Activated naive CD4-positive, alpha-beta T cell treated with anti-CD3 and anti-CD28 coated beads, Interleukin-2, amount 50 U/mL, for 72 hours (primary cell): ENCODE measurements at places on chromosomes 1 and 21.

DNA sequence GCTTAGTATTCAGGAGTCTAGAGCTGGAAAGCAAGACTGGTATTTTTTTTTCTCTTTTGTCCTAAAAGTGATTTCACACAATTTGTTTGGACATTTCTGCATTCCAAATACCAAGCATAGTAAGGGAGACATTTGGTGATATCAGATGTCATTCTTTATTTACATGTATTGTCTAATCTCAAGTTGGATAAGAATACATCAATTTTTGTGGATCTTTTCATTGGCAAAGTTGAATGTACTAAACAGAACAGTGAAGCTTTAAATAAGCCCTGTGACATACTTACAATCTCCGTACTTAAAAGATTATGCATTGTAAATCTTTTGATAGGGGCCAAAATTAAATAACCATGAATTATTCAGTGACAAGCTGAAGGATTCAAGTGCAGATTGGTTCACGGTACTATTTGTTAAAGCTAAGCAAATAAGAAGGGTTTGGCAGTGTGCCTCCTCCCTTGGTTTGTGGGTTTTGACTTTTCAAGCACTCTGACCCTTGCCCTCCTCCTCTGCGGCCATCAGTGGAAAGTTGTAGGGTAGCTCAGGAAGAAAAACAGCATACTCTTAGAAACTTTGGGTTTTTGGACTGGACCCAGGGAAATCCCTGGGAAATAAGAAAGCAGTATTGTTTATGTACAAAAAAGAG lies 663.7 kb downstream of the ADGRL2 start:
- no peak for DNase-seq

- no peak for DNase-seq
These were observed 47.6 kb downstream of the MATN1 start for GRCh38 chr1:30675761-30676160.

DNA sequence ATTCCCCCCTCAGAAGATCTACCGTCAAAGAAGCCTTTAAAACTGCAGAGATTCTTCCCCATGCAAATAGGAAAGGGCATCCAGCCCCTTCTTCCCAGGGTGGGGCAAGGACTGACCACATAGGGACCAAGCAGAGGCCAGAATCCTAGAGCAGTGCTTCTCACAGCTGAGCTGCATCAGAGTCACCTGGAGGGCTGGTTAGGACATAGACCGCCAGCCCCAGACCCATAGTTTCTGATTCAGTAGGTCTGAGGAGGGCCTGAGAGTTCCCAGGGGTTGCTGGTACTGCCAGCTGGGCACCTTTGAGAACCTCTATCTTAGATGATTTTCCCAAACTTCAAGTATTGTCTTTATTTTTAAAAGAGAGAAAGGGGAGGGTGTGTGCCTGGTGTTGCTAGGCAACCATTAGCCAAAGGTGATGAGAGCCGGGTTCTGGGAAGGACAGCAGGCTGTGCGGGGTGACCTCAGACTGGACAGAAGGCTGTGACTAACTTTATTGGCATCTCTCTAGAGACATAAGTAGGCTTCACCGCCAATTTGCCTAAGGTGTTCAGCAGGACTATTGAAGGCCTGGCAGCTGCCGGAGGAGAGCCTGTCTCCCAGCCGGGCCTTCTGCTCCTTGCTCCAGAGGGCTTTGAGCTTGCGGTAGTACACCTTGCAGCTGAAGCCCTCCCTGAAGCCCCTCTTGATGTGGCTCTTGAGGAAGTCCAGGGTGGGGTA lies 3.0 kb downstream of the SPATA46 start:
- no peak for DNase-seq

GRCh38 chr1:172940174-172940855 lies 110.4 kb downstream of the TNFSF18 start:
- no peak for DNase-seq

DNA sequence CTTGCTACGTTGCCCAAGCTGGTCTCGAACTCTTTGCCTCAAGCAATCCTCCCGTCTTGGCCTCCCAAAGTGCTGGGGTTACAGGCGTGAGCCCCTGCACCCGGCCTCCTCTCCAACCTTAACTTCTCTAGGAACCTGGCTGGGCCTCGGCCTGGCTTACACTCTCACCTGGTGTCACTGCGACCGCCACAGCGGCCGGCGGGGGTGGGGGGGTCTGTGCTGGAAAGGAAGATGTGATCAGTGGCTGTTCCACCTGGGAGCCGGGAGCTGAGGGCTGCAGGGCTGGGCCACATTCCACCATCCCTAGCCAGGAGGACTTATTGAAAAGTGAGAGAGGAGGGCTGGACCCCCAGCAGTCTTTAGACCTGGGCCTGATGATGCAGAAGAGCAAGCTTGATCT lies 48.6 kb downstream of the HSPG2 start:
- no peak for DNase-seq

GRCh38 chr1:116540088-116540487 lies 30.7 kb downstream of the CD58 start:
- DNase-seq: no peak

DNA sequence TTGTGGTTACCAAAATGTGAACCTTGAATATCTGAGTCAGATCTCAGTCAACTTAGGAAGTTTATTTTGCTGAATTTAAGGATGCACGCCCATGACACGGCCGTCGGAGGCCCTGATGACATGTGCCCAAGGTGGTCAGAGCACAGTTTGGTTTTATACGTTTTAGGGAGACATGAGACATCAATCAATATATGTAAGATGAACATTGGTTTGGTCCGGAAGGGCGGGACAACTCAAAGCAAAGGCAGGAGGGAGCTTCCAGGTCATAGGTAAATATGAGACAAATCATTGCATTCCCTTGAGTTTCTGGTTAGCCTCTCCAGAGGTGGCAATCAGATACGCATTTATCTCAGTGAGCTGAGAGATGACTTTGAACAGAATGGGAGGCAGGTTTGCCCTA lies 1.0 kb upstream of the PRMT2 start:
- no peak for DNase-seq

GRCh38 chr1:113456967-113457366 lies 66.7 kb downstream of the MAGI3 start:
- no peak for DNase-seq

GRCh38 chr21:17903029-17903806 lies 84.1 kb upstream of the C21orf91 start:
- no peak for DNase-seq

GRCh38 chr21:44933199-44933917 lies 6.5 kb upstream of the SLX9 start:
- no peak for DNase-seq

DNA sequence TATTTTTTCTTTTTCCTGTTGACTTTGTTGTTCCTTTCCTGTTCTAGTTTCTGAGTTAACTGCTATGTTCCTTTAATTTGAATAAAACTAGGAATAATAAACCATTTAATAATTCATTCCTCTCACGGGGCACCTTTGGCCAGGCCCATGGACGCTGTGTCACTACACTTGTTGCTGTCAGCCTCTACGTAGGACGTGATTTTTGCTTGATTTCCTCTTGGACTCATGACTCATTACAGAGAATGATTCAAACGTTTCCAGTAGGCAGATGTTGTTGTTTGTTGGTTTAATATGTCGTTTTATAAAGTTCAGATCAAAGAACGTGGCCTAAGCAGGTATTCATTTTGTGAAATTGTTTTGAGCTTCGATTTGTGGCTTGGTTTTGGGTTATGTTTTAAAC lies 9.1 kb upstream of the SLC19A1 start:
- peak; percentile 55 for DNase-seq

DNA sequence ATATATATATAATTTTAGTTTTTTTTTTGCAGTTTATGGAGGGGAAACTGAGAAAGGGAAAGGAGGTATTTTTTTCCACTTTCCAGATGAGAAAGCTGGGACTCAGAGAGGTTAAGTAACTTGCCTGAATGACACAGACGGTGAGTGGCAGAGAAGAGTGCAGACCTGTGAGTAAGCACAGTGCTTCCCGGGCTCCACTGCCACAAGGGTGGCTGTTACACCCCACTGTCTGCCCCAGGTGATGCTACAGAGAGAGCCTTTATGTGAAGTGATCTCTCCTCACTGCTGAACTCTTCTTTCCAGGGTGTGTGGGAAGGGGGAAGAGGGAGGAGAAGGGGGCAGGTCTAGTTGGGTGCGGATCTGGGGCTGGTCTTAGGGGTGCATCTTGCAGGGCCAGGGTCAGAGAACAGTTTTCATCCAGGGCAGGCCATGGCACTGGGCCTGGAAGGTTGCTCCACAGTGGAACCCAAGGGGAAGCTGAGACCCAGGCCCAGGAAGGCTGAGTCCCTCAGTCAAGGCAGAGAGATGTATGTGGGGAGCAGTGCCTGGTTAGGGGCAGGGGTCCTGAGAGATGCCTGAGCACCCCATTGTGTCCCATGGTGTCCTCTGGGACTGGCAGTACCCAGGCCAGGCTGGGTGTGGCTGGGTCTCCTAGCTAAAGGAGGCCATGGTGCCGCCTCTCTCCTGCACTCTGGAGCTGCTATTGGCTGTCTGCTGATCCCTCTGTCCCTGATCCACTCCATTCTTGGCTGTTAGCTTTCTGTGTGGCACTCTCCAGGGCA lies 357.5 kb downstream of the PTPRU start:
- no peak for DNase-seq

GRCh38 chr1:25784575-25785051 lies 15.4 kb upstream of the SELENON start:
- no peak for DNase-seq

DNA sequence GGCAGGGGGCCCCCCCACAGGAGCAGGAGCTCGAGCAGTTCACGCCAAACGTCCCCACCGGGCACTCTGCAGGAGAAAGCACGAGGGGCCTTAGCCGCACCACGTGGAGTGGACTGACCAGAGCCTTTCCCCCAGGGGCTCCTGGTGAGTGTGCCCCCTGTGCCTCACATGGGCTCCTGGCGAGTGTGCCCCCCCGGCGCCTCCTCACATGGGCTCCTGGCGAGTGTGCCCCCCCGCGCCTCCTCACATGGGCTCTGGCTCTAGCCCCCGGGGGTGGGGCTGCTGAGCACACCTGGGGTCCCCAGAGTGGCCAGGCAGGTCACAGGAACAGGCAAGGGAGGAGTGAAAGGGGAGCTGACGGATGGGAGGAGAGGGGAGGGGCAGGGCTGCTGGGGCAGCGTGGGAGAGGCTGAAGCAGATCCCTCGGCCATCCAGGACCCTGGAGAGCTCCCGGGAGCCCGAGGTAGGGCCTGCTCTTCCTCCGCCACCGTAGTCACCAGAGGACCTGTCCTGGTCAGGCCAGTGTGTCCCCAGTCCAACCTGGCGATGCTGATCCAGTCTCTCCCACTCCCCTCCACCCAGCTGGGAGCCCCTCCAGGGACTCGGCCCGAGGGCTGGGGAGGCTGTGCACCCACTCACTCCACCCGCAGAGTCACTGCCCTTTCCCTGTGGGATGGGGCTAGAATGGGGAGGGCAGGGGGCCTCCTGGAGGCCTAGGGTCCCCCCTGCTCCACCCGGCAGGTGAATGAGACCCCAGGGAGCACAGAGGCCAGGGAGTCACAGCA lies 47.6 kb downstream of the ARHGEF16 start:
- DNase-seq: no peak

GRCh38 chr1:180672505-180672904 lies 40.7 kb downstream of the XPR1 start:
- no peak for DNase-seq

GRCh38 chr1:15305468-15305770 lies 58.4 kb downstream of the FHAD1 start:
- no peak for DNase-seq

GRCh38 chr1:197572169-197572568 lies 203.1 kb downstream of the DENND1B start:
- DNase-seq: no peak

DNA sequence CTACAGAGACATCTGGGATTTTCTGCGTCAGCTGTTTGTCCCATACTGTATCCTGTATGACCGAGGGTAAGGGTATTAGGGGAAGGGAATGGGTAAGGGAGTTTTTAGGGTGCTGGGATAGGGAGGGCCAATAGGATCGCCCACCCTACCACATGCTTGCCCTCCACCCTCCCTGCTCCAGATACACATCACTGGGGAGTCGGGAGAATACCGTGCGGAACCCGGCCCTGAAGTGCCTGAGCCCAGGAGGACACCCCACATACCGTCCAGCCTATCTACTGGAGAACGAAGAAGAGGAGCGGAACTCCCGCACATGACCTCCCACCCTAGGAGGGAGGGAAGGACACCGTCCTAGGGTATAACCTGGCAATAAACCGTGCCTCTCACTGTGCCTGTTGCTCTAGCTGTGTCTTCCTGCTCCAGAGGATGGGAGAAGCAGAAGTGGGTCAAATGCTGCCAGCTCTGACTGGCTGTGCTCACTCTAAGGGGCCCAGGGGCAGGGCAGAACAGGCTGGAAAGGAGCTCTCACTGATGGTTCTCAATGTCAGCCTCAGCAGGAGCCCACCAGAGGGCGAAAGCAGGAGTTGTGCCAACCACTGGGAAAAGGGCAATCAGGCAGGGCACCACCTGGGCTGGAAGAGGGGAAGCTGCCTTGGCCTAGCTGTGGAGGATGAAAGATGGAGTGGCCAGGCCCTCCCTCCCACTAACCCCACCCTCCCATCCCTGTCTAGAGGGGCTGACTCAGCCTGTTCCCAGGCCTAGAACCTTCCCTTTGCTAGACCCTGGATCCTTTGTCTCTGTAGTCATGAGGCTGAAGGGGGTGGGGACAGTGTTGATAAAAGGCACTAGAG lies 440 bp upstream of the LENEP start:
- DNase-seq: no peak

GRCh38 chr1:232923739-232924386 lies 26.5 kb upstream of the NTPCR start:
- peak; percentile 72 for DNase-seq

GRCh38 chr1:214397497-214397896 lies 116.5 kb downstream of the SMYD2 start:
- no peak for DNase-seq

DNA sequence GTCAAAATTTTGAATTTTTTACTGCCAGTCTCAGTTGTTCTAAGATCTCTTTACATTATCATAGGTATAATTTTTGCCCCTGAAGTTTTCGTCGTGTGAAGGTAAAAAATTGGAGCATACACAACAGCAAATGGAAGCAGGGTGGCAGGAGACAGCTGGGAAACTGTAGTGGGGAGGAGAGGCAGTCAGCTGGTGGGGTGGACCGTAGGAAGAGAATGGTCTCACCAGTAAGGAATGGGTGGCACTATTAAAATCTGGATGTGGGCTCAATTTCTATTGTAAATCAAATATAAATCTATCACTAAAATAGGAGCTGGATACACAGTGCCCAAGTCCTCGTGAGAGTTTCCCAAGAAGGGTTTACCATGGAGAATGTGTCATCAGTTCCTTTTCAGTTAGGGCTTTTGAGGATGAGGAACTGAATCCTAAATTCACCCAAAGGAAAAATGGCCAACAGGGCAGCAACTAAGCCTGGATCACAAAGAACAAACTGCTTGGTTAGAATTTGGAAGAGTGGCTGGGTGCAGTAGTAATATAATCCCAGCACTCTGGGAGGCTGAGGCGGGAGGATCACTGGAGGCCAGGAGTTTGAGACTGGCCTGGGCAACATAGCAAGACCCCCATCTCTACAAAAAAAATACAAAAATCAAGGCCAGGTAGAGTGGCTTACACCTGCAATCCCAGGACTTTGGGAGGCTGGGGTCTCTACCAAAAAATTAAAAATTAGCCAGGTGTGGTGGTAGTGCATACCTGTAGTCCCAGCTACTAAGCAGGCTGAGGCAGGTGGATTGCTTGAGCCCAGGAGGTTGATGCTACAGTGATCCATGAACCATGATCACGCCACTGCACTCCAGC lies 10.5 kb upstream of the IRF2BP2 start:
- no peak for DNase-seq
